ENCODE measurements at places on chromosomes 13 and 19. TPM values are rescaled to one million over a fixed set of nuclear protein-coding genes. Genes with fewer than 3 reads are reported as not detected.

Gene CD33
- polyA plus RNA-seq: 1.6 TPM

GRCh38 chr19:5893907-5894703, 9.5 kb downstream of the NDUFA11 start:
- DNase-seq: no peak

GRCh38 chr13:102089177-102089576, 312.7 kb downstream of the FGF14 start:
- no peak for DNase-seq

GRCh38 chr13:79812070-79812850, 331.3 kb downstream of the NDFIP2 start:
- no peak for DNase-seq

- no peak for DNase-seq
Measured at GRCh38 chr13:43784496-43784895, 2.3 kb downstream of the ENOX1 start.

DNA sequence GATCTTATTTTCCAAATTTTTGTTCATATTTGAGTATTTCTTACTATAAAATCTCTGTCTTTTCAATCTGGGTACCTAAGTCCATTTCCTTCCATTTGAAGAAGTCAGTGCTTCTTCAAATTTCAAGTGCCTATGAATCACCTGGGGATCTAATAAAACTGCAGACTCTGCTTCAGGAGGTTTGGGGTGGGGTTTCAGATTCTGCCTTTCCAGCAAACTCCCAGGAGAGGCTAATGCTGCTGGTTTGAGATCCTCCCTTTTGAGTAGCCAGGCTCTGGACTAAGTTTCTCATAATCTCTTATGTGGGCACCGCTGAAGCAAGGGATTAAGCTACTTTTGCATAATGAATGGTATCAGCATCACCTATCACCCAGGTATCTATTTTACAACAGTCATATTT, 242.4 kb downstream of the RGCC start:
- DNase-seq: no peak

Gene SKA3
- 12.2 TPM for polyA plus RNA-seq

Gene MYDGF
- polyA plus RNA-seq: 72.1 TPM

- no peak for DNase-seq
Measured at GRCh38 chr13:24925318-24926231, 161.6 kb downstream of the RNF17 start.

DNA sequence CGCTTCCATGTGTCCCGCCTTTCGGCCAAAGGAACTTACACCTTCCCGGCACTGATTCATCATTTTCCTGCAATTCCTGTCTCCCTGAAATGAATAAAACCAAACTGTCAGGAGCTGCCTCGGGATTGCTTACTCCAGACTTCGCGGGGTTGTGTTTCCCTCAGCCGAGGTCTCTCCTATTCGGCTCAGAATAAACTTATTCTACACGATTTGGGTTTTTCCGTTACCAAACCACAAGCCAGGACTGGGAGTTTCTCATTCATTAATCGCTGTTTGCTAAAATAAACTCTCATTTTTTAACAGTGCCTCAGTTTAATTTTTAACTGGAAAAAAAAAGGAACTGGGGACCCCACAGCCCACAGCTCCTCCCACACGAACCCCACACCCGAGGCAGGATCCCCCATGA, 667 bp downstream of the ZNF878 start:
- DNase-seq: no peak

Gene MIER2
- polyA plus RNA-seq: 24.0 TPM

DNA sequence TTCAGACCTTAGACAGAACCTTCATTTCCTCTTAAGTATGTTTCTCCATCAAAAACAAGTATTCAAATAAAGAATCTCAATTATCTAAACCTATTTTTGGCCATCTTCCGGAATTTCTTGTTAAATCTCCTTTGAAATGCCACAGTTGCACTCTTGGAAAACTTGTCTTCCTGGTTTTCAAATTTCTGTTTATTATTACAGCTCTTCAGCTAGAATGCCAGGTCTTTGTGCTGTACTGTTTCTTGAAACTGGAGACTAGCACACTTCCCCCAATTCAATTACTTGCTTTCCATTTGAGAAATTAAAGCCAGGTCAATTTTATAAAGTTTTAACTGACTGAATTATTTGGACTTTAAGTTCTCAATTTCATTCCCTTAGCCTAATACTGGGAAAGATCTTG, 10.2 kb downstream of the KCNRG start:
- no peak for DNase-seq

Gene EFNA2
- 1.3 TPM for polyA plus RNA-seq
